CD4-positive, alpha-beta T cell treated with Interleukin-4 for 4 hours (primary cell): ENCODE measurements at places on chromosomes 1 and 21.
A peak's percentile ranks its signal among the peaks of the same experiment; 100 is the strongest.

DNA sequence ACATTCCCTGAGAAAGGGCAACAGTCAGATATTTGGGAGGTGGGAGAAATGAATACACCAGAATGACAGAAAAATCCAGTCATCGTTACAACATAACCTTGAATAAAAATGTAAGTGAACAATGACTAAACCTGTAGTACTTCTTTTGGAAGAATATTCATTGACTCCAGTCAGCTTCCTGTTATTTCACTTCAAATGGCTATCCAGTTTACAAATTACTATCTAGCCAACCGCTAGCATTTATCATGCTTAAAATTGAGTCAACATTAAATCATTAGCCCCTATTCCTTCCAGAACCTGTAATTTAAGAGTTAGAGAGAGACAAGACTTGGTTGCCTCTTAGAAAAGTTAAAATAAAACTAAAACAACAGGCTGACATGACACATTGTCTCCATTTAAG, 33.6 kb downstream of the WLS start:
- no peak for DNase-seq

DNA sequence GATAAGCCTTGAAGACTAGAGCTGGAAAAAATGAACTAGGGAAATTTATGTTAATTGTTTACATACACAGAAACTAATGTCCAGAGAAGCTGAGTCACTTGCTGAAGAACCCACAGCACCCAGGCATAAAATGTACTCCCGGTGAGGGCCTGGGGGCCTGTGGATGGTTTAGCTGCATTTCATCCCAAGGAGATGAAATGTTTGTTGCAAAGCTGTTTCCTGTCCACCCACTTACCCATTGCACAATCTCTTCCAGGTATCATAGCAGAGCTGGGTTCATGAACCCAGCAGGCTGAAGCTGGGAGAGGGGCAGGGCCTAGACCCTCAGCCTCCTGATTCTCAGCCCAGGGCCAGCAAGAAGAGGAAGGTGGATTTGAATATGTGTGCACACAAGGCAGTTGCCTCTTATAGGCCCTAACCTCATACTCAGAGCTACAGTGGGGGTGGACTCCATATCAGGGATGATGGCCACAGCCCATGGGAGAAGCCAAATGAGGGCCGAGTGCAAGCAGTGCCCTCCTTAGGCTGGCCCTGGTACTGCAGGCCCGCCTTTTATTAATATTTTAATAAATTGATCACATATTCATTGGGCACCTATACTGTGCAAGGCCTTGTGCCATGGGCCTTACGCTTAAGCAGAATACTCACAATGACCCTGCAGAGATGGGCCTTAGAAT, 110.8 kb downstream of the LACTBL1 start:
- no peak for DNase-seq

DNA sequence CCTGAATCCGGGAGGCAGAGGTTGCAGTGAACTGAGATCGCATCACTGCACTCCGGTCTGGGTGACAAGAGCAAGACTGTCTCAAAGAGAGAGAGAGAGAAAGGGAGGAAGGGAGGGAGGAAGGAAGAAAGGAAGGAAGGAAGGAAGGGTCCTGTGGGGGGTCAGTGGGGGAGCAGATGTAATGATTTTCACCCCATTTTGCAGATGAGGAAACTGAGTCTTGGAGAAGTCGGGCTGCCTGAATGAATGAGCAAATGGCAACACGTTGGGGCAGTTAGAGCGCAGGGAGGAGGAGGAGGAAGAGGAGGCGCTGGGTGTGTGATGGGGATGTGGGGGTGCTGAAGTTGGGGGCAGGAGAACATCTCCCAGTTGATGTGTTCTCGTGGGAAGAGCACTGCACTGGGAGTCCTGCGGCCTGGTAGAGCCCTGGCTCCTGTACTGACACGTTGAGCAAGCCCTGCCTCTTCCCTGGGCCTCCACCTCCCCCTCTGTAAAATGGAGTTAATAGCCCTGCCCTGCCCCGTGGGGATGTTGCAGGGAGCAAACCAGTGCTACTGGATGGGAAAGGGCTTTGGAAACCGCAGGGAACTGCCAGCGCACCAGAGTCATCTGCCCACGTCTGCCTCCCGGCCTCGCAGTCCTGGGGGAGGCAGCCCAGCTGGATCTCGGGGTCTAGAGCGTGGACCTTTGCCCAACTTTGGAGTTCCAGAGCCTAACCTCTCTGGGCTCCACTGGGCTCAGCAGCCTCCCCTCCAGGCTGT, 103.2 kb upstream of the CASZ1 start:
- DNase-seq: no peak

DNA sequence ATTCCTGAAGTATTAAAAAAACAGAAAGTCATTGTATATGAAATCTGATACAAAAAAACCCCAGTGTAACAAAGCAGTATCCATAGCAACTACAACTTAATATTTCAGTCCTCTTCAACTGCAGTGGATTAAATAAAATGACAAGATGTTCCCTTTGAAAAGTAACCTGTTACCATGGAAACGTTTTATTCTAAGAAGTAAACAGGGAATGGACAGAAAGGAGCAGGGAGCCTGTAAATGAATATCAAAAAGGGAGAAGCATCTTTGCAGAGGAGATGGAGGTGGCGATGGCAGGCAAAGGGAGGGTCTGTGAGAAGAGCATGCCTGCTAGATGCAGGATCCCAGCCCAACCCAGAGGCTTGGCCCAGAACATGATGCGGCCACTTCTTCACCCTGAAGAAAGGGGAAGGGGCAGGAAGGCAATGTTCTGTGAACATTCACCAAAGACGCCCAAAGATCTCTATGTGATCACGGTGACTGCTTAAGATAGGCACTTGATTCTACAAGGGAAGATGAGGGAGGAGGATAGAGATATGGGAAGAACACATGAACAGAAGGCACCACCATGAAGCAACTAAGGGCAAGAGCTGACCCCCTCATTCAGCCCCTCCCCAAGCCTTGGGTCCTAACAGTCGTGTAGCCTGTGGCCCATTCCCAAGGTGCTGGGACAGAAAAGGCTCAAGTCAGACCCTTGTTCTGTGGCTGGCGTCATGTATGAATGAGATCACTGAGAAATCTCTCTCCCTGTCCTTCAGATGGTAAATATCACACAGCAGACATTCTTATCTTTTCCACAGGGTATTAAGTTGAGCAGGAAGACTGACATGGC, 200.0 kb downstream of the SLC45A1 start:
- DNase-seq: no peak

DNA sequence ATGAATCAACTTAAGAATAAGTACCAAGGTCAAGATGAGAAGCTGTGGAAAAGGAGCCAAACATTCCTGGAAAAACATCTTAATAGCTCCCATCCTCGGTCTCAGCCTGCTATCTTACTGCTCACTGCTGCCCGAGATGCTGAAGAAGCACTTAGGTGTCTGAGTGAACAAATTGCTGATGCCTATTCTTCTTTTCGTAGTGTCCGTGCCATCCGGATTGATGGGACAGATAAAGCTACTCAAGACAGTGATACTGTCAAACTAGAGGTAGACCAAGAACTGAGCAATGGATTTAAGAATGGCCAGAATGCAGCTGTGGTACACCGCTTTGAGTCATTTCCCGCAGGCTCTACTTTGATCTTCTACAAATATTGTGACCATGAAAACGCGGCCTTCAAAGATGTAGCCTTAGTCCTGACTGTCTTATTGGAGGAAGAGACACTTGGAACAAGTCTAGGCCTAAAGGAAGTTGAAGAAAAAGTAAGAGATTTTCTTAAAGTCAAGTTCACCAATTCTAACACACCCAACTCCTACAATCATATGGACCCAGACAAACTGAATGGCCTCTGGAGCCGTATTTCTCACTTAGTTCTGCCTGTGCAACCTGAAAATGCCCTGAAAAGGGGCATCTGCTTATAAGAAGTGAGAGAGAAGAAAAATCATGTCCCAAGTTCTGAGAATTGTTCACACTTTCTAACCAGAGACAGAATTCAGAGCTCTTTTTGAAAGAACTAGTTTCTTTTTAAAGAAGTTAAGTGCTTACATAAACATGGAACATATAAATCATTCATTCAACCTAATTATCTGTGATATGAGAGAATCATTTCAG, 35.7 kb downstream of the TOR1AIP1 start:
- DNase-seq: no peak

- no peak for DNase-seq
Observed at GRCh38 chr1:85184245-85184644, 16.6 kb downstream of the SYDE2 start.

- no peak for DNase-seq
Observed at GRCh38 chr1:74470936-74471335, 41.5 kb downstream of the LRRC53 start.

- no peak for DNase-seq
Observed at GRCh38 chr1:29655945-29656850, 419.9 kb downstream of the PTPRU start.

- peak; percentile 56 for DNase-seq
Observed at GRCh38 chr1:13960375-13960987, 260.5 kb downstream of the PRDM2 start.

DNA sequence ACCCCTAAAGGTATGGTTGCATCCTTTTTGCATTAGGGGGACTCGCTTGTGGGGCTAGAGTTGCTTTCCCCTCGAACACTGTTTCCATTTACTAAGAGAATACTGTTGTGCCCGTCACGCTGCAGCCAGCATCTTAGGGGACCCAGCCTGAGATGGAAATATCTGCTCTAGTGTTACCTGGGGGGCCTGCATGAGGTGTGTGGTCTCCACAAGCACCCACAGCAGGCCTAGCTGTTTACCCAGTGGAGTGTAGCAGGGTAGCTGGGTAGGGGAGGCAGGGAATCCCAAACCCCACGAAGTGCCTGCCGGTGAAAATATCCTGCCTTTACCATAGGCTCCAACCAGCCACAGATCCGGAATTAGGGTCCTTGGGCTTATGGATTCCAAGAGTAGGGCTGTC, 303.6 kb downstream of the PTPRU start:
- no peak for DNase-seq

DNA sequence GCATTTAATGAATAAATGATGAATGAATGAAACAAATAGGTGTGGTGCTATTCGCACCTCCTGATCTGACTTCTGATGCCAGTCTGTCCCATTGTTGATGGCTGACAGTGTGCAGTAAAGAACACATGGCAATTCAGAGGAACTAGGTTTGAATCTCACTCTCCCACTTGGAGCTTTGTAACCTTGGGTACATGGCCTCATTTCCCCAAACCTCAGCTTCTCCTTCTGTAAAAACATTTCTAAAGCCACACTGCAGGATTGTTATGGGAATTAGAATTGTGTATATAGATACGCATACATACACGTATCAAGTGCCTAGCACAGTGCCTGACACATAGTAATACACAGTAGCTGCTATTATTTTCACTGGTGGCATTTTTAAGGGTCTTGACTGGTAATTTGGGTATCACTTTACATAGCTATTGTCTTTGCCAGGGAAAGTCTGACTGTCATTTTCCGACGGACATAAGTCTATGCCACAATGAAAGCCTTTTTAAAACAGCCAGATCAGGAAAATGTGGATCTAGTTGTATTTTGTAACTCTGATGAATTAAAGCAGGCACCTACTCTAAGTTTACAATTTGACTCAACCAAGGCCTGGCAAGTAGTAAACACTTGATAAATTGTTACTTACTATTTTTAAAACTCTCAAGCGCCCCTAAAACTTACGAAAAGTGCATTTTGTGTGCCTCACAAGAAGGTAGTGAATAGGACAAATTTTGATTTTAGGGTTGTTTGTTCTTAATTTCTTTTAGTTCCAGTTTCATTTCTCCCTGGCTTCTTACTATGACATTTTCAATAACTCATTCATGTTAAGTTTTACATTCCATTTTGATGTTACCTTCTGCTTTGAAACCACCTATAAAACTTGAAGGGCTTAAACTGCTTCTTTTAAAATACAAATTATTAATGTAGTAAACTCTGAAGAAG, 164.4 kb downstream of the SDCCAG8 start:
- no peak for DNase-seq

- DNase-seq: peak; percentile 93
Observed at GRCh38 chr1:37478451-37478881, 4.1 kb downstream of the ZC3H12A start.

- no peak for DNase-seq
Observed at GRCh38 chr1:240618946-240619345, 7.0 kb upstream of the GREM2 start.

DNA sequence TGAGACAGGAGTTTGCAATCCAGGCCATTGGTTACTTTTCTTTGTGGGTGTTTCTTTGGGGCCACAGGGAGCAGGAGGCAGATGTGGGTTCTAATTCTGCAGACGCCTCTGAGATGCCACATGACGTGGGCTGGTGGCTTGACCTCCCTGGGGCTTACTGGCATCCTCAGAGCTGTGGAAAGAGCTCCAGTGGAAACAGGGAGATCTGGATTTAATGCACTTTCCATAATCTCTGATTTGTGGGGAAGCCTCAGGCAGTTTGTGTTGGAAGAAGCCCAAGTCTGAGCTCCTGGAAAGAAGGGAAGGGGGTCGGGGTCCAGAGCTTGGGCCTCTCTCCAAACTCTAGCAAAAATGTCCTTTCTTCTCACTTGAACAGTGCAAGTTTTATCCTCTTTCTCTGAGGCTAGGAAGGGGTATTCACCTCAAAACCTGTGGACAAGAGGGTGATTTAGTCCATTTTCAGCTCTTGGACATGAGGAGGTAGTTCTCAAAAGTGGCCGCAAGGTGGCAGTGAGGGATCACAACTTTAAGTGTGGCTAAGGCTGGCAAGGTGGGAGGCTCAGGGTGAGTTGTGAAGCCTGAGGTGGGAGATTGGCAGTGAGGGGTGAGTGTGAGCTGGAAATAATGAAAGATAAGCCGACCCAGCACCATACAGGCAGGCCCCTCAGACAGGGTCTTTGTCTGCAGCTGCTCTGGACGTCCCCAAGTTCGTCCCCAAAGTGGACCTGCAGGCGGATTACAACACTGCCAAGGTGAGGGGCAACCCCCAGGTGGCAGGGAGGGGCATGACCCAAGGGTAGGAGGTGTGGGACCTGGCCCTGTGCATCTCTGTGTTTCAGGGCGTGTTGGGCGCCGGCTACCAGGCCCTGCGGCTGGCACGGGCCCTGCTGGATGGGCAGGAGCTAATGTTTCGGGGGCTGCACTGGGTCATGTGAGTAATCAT, 9.2 kb downstream of the IKBKE start:
- DNase-seq: peak; percentile 66

GRCh38 chr1:43067977-43068751, 103.9 kb downstream of the EBNA1BP2 start:
- no peak for DNase-seq

DNA sequence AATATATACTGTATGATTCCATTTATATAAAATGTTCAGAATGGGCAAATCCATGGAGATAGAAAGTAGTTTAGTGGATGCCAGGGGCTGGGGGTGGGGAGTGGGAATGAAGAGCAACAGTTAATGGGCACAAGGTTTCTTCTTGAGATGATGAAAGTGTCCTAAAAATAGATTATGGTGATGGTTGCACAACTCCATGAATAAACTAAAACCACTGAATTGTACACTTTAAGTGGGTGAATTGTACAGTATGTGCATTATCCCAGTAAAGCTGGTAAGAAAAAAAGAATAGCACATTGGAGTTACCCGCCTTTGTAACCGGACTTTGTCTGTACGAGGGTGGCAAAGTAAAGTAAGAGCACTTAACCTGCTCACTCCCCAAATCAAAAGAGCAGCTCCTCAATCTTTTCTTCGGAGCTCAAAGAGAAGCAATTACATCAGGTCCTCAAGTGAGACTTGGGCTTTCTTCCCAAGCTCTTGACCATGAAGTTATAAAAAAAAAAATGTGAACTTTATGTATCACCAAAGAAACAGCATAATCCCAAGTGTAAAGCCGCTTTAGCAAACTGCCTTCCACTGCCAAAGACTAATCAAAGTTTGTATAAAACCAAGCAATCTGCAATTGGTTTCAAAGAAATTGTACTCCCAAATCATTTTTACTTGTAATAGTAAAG, 32.1 kb downstream of the ALDH9A1 start:
- DNase-seq: no peak
